ENCODE measurements at places on chromosomes 6 and 20. TPM values are rescaled to one million over a fixed set of nuclear protein-coding genes. Genes with fewer than 3 reads are reported as not detected.

GRCh38 chr6:82861121-82861520 lies 204.5 kb downstream of the UBE3D start:
- H3K4me1 ChIP-seq: no peaks in the 10 kb centered on the region
- no peaks in the 10 kb centered on the region for H3K36me3 ChIP-seq
- no peaks in the 10 kb centered on the region for H3K27me3 ChIP-seq
- DNase-seq: no peak
- no peak overlapping the region for H3K4me3 ChIP-seq

GRCh38 chr6:70668499-70668812 lies 773 bp downstream of the SMAP1 start:
- H3K4me3 ChIP-seq: peak overlapping the region; percentile 93
- DNase-seq: no peak
- H3K36me3 ChIP-seq: no peaks in the 10 kb centered on the region
- H3K4me1 ChIP-seq: peaks cover 12% of the 10 kb centered on the region
- peak overlapping the region; percentile 84 for H3K27ac ChIP-seq

Gene SLC17A3
- 1.6 TPM for total RNA-seq

GRCh38 chr6:163248051-163248450 lies 166.5 kb upstream of the QKI start:
- H3K4me3 ChIP-seq: no peak overlapping the region
- no peak overlapping the region for H3K27ac ChIP-seq
- no peaks in the 10 kb centered on the region for H3K36me3 ChIP-seq
- peaks cover 2% of the 10 kb centered on the region for H3K27me3 ChIP-seq

Gene EFCAB8
- total RNA-seq: 1.2 TPM

GRCh38 chr6:130787726-130788500 lies 39.3 kb upstream of the SMLR1 start:
- no peak overlapping the region for H3K27ac ChIP-seq
- no peaks in the 10 kb centered on the region for H3K36me3 ChIP-seq
- H3K27me3 ChIP-seq: no peaks in the 10 kb centered on the region

GRCh38 chr6:69987550-69987949 lies 121.2 kb downstream of the COL19A1 start:
- no peak overlapping the region for H3K4me3 ChIP-seq
- DNase-seq: no peak
- no peaks in the 10 kb centered on the region for H3K36me3 ChIP-seq
- no peak overlapping the region for H3K27ac ChIP-seq
- H3K4me1 ChIP-seq: no peaks in the 10 kb centered on the region

GRCh38 chr6:122681705-122682104 lies 71.5 kb downstream of the PKIB start:
- no peak overlapping the region for H3K4me3 ChIP-seq
- H3K27ac ChIP-seq: no peak overlapping the region
- DNase-seq: no peak
- no peaks in the 10 kb centered on the region for H3K27me3 ChIP-seq
- no peaks in the 10 kb centered on the region for H3K36me3 ChIP-seq

DNA sequence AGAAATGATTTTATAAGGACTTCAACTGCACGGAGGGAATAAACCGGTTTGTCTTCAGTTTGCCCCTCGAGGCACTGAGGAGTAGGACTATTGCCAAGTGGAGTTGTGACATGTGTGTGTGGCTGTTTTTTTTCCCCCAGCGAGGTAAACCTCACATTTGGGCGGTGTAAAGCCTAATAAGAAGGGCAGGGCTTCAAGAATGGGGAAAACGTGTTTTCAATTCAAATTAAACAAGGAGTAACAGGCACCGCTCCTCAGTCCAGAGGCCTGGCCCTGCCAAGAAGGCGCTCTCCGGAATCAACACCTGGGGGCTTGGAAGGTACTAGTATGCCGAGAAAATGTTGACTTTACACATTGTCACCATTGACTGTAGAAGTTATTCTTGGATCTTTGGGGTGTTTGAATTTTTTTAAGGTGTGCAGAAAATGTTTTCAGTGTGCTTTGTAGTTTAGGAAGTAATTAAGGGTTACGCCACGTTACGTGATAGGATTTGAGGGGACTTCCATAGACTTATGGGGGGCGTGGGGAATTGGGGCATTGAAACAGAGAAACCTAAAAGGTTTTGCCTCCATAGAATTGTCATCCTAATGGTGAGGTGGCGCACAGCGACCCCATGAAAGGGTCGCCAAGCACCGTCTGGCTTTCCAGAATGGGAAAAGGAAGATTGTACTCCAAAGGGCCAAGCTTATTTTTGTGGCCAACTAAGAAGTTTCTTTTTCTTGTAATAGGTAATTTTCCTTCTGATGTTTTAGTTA lies 791 bp downstream of the ADGRG6 start:
- H3K27me3 ChIP-seq: peaks cover 12% of the 10 kb centered on the region
- no peak overlapping the region for H3K4me3 ChIP-seq
- DNase-seq: no peak
- H3K36me3 ChIP-seq: no peaks in the 10 kb centered on the region

GRCh38 chr6:35500782-35501181 lies 3.9 kb upstream of the TEAD3 start:
- H3K27ac ChIP-seq: no peak overlapping the region
- H3K4me3 ChIP-seq: no peak overlapping the region
- peaks cover 16% of the 10 kb centered on the region for H3K27me3 ChIP-seq
- peaks cover 18% of the 10 kb centered on the region for H3K4me1 ChIP-seq
- no peaks in the 10 kb centered on the region for H3K36me3 ChIP-seq

GRCh38 chr6:157997893-157998608 lies 16.4 kb downstream of the SYNJ2 start:
- H3K4me3 ChIP-seq: no peak overlapping the region
- H3K27me3 ChIP-seq: no peaks in the 10 kb centered on the region
- H3K4me1 ChIP-seq: peaks cover 6% of the 10 kb centered on the region
- no peaks in the 10 kb centered on the region for H3K36me3 ChIP-seq
- DNase-seq: no peak

Gene SLC17A9
- total RNA-seq: 24.0 TPM

GRCh38 chr6:148538261-148539190 lies 195.9 kb downstream of the SASH1 start:
- H3K4me1 ChIP-seq: no peaks in the 10 kb centered on the region
- no peaks in the 10 kb centered on the region for H3K36me3 ChIP-seq
- no peak overlapping the region for H3K27ac ChIP-seq
- DNase-seq: no peak
- H3K27me3 ChIP-seq: no peaks in the 10 kb centered on the region

GRCh38 chr6:90471263-90471662 lies 115.6 kb downstream of the MAP3K7 start:
- DNase-seq: no peak
- H3K27ac ChIP-seq: no peak overlapping the region
- H3K27me3 ChIP-seq: no peaks in the 10 kb centered on the region
- H3K4me3 ChIP-seq: no peak overlapping the region

DNA sequence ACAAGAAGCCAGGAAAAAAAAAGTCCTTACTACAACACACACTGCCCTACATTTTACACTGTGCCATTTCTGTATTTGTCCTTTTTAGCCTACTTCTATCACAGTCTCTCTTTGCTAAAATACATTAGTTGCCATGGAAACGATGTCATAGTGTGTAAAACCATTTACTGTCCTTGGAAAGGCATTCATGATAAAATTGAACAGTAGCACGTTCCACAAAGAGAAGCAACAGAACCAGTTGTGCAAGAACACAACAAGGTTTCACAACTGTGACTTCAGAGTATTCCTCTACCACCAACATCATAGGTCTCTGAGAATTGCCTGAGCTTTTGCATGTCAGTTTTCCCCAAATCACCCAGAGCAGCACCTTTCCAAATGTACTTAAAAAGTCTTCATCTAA lies 20.5 kb downstream of the FYN start:
- H3K4me3 ChIP-seq: no peak overlapping the region
- H3K36me3 ChIP-seq: peaks cover 5% of the 10 kb centered on the region
- H3K27ac ChIP-seq: no peak overlapping the region
- no peaks in the 10 kb centered on the region for H3K27me3 ChIP-seq
- peak; percentile 43 for DNase-seq
- H3K4me1 ChIP-seq: peaks cover 42% of the 10 kb centered on the region

DNA sequence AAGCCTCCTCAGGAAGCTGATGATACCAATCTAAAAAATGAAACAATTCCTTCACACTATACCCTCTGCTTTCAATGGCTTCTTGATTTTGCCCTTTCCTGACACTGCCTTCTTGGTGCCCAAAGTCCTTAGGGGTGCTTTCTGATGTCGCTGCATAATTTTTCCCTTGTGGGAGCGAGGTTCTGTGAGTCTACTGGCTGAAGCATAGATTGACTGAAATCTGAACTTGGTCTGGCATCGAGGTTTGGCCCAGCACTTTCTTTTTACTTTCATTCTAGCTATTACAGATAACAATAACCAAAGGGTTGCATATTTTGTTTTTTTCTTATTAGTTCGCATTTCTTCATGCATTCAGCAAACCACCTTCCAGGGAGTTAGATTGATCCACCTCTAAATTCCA lies 65.8 kb downstream of the E2F3 start:
- no peaks in the 10 kb centered on the region for H3K27me3 ChIP-seq
- no peak overlapping the region for H3K4me3 ChIP-seq
- DNase-seq: no peak

GRCh38 chr20:17315407-17316231 lies 88.8 kb downstream of the PCSK2 start:
- H3K4me1 ChIP-seq: no peaks in the 10 kb centered on the region
- H3K27ac ChIP-seq: no peak overlapping the region
- no peak overlapping the region for H3K4me3 ChIP-seq
- H3K27me3 ChIP-seq: peaks cover 10% of the 10 kb centered on the region
- DNase-seq: no peak
- no peaks in the 10 kb centered on the region for H3K36me3 ChIP-seq

DNA sequence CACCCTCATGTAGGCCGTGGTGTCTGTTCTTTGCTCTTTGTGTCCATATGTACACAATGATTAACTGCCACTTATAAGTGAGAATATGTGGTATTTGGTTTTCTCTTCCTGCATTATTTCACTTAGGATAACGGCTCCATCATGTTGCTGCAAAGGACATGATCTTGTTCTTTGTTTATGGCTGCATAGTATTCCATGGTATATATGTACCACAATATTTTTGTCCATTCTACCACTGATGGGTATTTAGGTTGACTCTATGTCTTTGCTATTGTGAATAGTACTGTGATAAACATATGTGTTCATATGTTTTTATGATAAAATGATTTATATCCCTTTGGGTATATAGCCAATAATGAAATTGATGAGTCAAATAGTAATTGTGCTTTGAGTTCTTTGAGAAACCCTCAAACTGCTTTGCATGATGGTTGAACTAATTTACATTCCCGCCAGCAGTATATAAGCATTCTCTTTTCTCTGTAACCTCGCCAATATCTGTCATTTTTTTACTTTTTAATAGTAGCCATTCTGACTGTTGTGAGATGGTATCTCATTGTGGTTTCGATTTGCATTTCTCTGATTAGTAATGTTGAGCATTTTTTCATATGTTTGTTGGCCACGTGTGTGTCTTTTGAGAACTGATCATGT lies 174.4 kb upstream of the NT5E start:
- H3K4me3 ChIP-seq: no peak overlapping the region
- H3K36me3 ChIP-seq: no peaks in the 10 kb centered on the region
- H3K4me1 ChIP-seq: no peaks in the 10 kb centered on the region
- no peak overlapping the region for H3K27ac ChIP-seq
- H3K27me3 ChIP-seq: no peaks in the 10 kb centered on the region

GRCh38 chr20:61065853-61066252 lies 186.2 kb upstream of the CDH4 start:
- H3K27ac ChIP-seq: no peak overlapping the region
- H3K4me1 ChIP-seq: no peaks in the 10 kb centered on the region
- H3K27me3 ChIP-seq: no peaks in the 10 kb centered on the region
- H3K36me3 ChIP-seq: no peaks in the 10 kb centered on the region
- H3K4me3 ChIP-seq: no peak overlapping the region

- H3K27ac ChIP-seq: no peak overlapping the region
- no peaks in the 10 kb centered on the region for H3K36me3 ChIP-seq
- no peaks in the 10 kb centered on the region for H3K27me3 ChIP-seq
- H3K4me1 ChIP-seq: no peaks in the 10 kb centered on the region
- no peak for DNase-seq
These were observed 8.4 kb upstream of the CST9 start for GRCh38 chr20:23614163-23614562.

Gene ABCF1
- 91.4 TPM for total RNA-seq

- no peak overlapping the region for H3K27ac ChIP-seq
- H3K4me3 ChIP-seq: no peak overlapping the region
- H3K27me3 ChIP-seq: no peaks in the 10 kb centered on the region
- H3K4me1 ChIP-seq: no peaks in the 10 kb centered on the region
- no peaks in the 10 kb centered on the region for H3K36me3 ChIP-seq
- DNase-seq: no peak
These were observed 222.3 kb upstream of the SMLR1 start for GRCh38 chr6:130604841-130605399.

DNA sequence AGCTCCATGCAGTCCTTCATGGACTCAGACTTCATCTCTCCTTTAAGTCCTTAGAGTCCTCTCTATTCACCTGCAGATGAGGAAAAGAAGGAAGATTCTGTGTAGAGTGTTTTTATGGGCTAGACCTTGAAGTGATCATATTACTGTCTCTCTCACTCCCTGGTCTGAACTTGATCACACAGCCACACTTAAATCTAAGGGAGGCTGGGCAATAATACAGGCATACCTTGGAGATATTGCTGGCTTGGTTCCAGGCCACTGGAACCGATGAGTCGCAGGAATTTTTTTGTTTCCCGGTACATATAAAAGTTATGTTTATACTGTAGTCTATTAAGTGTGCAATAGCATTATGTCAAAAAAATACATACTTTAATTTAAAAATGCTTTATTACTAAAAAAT lies 59.2 kb upstream of the FOXO3 start:
- no peaks in the 10 kb centered on the region for H3K27me3 ChIP-seq
- no peak overlapping the region for H3K27ac ChIP-seq
- H3K4me1 ChIP-seq: no peaks in the 10 kb centered on the region
- H3K36me3 ChIP-seq: no peaks in the 10 kb centered on the region
- no peak for DNase-seq

- no peaks in the 10 kb centered on the region for H3K27me3 ChIP-seq
- H3K4me1 ChIP-seq: no peaks in the 10 kb centered on the region
- no peak for DNase-seq
- no peak overlapping the region for H3K4me3 ChIP-seq
- peaks cover 22% of the 10 kb centered on the region for H3K36me3 ChIP-seq
- no peak overlapping the region for H3K27ac ChIP-seq
These were observed 117.4 kb upstream of the FAM184A start for GRCh38 chr6:119195848-119196247.

DNA sequence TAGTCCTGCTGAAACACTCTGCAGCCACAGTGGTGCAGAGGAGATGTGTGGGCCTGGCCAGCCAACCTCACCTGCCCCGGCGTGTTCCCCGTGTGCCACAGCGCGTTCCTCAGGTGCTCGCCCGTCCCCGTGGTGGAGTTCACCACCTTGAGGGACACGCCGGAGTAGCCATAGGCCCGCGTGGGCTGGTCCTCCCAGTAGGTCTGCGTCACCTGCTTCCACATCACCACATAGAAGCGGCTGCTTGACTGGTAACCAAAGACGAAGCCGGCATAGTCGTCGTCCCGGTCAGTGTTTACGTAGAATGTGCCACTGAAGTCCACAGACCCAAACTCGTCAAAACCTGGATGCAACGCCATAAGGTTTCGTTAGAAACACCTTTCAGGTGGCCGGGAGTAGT lies 31.5 kb downstream of the THBS2 start:
- DNase-seq: no peak
- H3K4me3 ChIP-seq: no peak overlapping the region
- H3K36me3 ChIP-seq: no peaks in the 10 kb centered on the region
